Cerebellum (tissue), 4 donors: ENCODE measurements at places on chromosomes 11 and 22.

DNA sequence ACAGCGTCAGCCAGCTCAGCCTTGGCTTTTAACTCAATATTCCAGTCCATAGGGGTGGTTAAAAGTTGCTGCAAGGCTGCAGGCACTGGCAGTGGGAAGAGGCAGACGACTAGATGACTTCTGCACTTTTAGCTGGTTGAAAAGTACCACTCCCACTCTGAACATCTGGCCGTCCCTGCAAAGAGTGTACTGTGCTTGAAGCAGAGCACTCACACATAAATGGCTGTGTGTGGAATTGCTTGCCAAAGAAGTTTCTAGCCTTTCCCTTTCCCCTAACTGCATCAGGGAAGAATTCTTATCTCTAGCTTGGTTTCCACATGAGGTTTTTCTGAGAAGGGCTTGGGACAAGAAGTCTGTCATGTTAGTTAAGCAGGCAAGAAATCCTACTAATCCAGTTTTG lies 5.1 kb upstream of the PHLDB1 start:
- no peak for DNase-seq

DNA sequence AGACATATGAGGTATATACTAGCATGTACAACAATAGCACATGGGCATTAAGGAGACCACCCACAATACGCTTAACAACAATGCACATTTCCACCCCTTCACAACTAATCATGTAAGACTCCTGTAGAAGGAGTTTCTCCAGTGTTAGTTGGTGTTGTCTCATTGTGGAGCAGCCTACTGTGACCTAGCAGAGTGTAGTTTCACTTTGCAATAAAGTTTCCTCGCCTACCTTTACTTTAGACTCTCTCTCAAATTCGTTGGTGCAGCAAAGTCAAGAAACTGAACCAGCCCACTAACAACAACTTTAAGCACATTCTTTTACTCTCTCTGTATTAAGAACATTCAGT lies 863.6 kb downstream of the FAM181B start:
- DNase-seq: no peak

GRCh38 chr11:123073343-123074057 lies 11.6 kb upstream of the HSPA8 start:
- no peak for DNase-seq

GRCh38 chr11:13055200-13055599 lies 46.1 kb downstream of the RASSF10 start:
- no peak for DNase-seq

DNA sequence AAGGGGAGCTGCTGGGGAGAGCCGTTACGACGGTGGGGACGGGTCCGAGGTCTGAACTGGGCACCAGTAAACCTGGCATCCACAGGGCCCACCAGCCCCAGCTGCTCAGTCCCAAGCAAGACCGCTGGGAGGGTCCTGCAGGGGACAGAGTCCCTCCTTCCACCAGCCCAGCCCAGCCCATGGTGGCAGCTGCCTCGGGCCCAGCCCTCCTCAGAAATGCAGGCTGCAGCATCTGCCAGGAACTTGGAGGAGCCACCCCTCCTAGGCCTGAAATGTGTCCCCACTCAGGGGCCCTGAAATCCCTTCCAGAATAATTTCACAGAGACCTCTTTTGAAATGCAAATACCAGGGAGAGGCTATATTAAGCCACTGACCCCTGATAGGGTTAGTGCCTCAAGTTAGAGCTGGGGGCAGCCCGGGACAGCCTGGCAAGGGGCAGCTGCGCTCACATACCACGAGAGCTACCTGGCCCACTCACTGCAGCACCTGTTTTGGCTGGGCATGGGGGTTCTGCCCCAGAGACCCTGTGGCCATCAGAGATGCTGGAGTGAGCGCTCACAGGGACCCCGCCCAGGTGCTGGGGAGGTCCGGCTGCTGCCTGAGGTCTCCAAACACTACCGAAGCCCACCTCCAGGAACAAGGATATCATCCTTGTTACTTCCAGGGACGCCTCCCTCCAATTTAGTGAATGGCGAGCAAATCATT lies 53.1 kb downstream of the CELSR1 start:
- no peak for DNase-seq

DNA sequence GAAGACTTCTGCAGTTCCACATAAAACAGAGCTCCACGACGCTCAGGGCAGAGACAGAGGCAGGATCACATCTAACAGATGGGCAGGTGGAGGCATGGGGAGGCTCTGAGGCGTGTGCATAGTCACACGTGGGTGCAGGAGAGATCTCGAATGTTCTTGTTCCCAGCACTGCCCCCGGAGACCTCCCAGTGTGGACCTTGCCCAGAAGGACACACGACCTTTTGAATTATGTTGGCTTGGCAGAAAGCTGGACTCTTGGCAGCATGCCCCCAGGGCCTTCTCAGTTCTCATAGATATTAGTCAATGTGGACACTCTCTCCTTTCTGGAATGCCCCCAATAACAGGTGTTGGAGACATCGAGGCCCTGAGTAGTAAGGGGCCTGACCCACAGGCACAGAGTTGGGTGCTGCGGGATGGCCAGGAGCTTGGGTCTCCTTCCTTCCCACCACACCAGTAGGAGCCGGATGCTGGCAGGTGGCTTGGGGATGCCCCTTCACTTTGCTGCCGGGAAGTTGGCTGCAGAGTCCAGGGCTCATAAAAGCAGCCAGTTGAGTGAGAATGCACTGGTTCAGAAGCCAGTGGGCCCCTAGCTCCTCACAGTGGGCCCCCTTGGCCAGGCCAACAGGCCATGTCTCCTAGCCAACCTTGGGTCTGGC lies 12.1 kb downstream of the MYEOV start:
- DNase-seq: no peak

GRCh38 chr11:75028321-75028720 lies 39.6 kb downstream of the NEU3 start:
- DNase-seq: no peak

DNA sequence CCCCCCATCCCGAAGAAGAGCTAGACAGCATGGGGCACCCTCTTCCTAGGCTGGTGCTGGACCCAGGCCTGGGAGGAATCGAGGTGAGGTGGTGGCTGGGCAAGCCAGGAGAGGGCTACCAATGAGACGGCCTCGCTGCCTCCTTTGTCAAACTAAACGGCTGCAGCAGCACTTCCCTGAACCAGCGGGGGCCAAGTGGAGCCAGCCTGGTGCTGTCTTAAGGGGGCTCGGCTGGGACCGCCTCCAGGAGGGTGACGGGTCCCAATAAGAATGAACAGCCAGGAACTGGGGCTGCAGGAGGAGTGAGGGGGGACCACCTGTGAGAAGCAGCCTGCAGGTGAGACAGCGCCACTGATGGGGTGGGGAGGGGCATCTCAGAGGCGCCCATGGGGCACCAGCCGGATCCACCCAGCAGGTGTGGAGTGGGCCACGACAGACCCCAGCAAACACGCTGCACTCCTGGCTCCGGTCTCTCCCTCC lies 17.1 kb downstream of the IFT27 start:
- DNase-seq: no peak

GRCh38 chr11:16226245-16226644 lies 130.1 kb downstream of the SOX6 start:
- no peak for DNase-seq

GRCh38 chr22:28143961-28144745 lies 225.1 kb upstream of the PITPNB start:
- DNase-seq: no peak

DNA sequence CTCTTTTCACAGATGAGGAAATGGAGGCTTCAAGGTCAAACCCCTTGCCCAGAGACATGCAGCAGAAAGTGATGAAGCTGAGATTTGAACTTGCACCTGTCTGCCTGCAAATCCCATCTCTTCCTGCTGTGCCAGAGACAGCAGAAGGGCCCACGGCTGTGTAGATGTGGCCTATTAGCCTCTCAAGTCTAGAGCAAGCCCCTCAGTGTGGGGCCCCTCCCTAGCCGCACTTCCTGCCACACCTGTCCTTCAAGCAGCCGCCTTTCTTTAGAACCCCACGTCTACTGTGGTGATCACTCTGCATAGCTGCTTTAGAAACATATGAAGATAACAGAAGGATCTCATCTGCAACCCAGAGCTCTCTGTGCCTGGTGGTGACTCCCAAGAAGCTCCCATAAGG lies 41.2 kb upstream of the JAM3 start:
- no peak for DNase-seq

DNA sequence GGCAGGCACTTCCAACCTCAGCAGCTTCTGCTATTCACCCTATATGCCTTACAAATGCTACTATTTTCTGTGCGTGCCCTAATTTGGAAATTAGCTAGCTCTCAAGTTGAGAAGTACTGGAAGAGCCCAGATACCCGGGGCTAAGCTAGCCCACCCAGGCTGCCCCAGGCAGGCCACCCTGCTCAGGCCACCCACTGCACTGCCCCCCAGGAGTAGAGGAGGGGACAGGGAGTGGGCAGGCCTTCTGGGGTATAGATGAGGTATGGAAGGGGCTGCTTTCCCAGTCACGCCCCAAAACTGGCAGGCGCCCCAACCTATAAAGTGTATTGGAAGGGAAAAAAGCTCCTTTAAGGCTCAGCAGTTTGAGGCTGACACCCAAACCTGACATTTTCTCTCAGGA lies 43.5 kb downstream of the DRD2 start:
- no peak for DNase-seq
